Endothelial cell of umbilical vein (primary cell): ENCODE measurements at places on chromosomes 6 and 20. TPM values are rescaled to one million over a fixed set of nuclear protein-coding genes. Genes with fewer than 3 reads are reported as not detected.

SNAI1 gene
- 13.4 and 14.5 TPM in 2 replicates for total RNA-seq

DNA sequence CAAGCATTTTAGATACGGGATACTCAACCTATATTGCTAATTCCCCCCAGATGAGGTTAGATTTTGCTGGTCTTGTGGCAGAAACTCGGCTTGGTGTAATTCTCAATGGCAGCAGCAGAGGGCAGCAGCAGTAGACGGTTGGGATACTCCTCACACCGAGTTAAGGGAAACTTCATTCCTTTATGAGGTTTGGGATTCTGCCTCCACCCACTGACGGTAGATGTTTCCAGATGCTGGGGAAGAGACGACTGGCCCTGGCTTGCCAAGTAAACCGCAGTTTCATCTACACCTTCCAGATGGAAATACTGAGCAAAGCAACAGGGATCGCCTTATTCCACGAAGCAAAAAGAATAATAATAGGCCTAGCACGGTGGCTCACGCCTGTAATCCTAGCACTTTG, 8.2 kb upstream of the TBC1D7 start:
- DNase-seq: peak; percentile 85

DNA sequence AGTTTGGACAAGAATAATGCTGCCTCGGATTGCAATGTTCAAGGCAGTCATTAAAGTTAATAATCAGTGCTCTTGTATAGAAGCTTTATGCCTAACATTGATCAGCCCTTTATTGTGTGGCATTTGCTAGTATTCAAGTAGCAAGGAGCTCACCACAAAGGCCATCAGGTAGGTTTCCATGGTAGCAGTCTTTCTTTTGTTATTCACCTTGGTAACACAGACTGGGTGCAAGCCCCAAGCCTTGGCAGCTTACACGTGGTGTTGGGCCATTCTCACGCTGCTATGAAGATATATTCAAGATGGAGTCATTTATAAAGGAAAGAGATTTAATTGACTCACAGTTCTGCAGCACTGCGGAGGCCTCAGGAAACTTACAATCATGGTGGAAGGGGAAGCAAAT, 149.3 kb downstream of the ADAT2 start:
- no peak for DNase-seq

PSORS1C2 gene
- total RNA-seq: not detected in 2 replicates

- no peak for DNase-seq
Observed at GRCh38 chr6:135990439-135990838, 138.9 kb downstream of the PDE7B start.

DNA sequence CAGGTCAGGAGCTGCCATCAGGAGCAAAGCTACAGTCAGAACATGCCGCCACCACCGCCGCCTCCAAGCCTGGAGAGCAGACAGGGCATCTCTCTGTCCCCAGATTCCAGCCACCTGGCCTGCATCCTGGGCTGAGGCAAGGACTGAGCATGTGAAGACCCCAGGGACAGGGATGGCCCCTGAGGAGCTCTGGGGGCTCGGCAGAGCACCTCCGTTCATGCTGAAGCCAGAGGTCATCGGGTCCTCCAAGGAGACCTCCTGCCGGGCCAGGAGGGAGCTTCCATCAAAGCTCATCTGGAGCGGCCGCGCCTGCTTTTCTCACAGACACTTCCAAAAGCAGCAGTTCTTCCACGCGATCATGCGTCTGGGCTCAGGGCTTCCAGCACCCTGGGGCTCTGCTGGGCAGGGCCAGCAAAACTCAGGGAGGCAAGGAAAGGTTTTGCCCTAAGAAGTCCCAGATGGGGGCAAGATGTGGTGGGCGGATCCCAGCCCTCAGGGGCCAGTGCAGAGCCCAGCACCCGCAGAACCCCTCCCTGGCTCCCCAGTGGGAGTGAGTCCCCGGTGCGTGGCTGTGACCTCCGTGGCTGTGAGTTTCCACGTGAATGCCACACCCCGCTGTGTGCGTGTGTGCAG, 138.4 kb downstream of the TAF4 start:
- no peak for DNase-seq

- peak; percentile 7 for DNase-seq
Observed at GRCh38 chr6:4401408-4402368, 266.3 kb upstream of the ECI2 start.

DNA sequence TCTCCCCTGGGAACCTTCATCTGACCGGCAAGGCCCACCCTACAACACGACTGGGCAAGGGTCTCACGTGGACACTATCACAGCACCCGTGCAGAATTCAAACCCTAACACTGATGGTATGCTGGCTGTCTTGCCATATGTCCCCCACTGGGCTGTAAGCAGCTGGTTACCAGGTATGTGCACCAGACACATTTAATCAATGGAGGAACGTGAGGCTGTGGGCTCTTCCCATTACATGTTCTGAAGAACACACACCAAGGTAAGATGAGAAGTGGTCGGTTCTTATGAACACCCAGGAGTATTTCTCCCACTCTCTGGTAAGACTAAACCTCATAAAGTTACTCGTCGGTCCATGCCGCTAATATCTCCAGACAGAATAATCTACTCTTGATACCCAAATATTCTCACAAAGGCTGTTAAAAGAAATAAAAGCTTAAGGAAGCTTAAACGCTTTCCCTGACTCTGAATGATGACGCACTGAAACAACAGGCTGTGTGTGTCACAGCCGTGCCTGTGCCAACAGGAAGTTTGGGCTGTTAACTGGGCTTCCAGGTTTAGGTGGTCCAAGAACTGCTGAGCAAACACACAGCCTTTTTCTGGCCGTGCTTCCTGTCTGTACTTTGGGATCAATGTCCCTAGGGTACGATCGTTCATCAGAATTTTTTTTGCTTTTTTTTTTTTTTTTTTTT, 75.3 kb downstream of the SLC23A2 start:
- peak; percentile 96 for DNase-seq

- no peak for DNase-seq
Observed at GRCh38 chr6:75446241-75446880, 47.2 kb downstream of the FILIP1 start.

CYP24A1 gene
- not detected in 2 replicates for total RNA-seq

DNA sequence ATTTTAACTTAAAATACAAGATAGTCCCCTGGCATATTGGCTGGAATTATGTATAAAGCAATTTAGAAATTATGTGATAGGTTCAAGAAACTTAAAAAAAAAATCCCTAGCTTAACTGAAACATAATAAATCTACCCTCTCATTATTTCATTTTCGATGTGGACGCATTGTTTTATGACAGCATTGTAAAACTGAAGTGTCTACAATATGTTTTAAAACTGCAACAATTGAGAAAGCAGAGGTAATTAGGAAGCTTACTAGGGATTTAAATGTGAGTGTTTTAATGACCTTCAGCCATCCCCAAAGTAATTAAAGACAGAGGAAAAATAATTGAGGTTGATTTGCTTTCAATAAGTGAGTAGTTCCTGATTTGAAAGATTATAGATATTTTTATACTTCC, 776.0 kb downstream of the TBC1D32 start:
- no peak for DNase-seq

LGSN gene
- total RNA-seq: not detected in 2 replicates

- no peak for DNase-seq
Observed at GRCh38 chr6:144335311-144335861, 50.3 kb downstream of the UTRN start.

LPIN3 gene
- total RNA-seq: 3.0 and 3.5 TPM in 2 replicates

IER3 gene
- 163 and 170 TPM in 2 replicates for total RNA-seq

CNR1 gene
- not detected in 2 replicates for total RNA-seq

DNA sequence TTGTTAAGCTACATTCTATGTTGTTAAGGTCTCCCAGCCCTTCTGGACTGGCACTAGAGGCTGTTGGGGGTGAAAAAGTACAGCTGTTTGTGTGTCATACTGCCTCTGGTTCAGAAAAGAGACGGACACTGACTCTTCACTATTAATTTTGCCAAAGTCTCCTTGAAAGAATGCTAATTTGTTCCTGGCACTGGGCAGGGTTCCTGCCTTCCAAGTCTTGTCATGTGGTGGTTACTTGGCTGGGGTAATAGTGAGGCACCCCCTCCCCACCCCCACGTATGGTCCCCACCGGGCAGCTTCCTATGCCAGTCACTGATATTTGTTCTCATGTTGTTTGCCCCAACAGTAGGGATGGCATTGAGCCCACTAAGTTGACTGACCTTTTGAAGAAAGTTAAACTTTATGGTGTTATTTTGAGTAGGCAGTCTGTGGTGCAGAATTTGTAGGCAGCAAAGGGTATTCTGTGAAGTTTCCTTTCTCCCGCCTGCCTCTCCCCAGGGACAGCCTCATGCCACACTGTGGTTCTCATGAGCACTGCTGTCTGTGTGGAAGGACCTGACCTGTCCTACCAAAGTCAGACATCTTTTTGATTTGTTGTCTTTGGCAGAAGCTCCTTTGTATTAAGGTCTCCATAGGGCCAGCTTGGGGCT, 8.7 kb downstream of the CDS2 start:
- no peak for DNase-seq

DNA sequence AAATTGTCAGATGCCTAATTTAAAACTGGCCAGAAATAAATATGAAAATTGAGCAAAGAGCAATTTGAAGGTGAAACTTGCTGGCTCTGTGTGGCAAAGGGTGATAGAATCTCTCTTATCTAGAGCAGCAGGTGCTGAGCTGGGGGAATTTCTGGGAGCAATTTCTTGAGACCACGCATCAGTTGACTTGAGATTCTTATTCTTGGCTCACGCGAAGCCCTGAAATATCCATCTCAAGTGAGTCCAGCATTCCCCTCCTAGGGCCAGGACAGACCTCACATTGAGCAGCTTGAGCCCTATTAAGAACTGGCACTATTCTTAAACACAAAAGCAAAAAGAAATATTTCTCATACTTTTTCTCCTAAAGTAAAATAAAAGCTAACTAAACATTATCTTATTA, 66.3 kb downstream of the MAP7 start:
- no peak for DNase-seq

DNA sequence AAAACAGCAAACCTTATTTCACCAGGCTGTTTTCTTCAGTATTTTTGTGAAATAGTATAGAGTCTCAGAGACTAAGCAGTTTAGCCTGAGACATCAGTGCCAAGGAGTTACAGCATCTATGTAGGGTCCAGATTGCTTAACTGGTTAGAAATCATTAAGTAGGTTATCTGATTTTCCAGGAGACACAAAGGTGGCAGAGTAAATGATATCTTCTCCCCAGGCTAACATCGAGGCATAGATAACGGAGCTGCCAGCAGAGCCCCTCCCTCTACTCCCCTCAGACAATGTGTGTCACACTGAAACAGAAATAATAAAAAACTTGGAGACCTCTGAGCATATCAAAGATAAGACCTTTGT, 473.0 kb upstream of the CITED2 start:
- DNase-seq: no peak

DNA sequence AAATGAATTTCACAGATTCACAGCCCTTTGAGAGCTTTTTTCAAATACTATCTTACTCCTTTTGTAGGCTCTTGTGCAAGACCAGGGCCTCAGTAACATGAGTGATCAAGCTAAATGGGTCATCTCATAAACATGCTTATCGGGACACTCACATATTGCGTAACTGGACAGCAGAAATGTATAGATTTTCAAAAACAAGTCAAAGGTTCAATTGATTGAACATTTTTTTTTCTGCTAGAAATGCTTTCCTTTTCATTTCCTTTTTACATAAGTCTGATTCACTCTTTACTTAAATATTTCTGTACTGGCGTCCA, 8.7 kb upstream of the SALL4 start:
- no peak for DNase-seq

SAMD3 gene
- not detected in 2 replicates for total RNA-seq

GRCh38 chr20:16143596-16143995, 429.7 kb downstream of the KIF16B start:
- no peak for DNase-seq

DNA sequence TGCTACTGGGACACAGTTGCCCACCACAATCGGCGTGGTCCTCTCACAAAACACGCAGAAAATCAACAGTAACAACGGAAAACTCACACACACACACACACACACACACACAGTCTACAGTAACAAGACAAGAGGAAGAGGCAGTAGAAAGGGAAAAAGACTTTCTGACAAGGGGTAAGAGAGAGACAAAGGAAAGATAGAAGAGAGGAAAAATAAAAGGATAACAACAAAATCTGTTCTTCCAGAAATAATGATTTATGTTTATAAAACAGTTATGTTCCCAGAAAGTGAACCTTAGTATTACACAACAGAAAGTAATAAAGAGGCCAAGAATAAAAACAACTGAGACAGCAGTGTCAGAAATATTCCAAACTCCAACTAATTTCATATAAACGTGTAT, 2.9 kb downstream of the RANBP9 start:
- peak; percentile 61 for DNase-seq

OVOL2 gene
- not detected in 2 replicates for total RNA-seq

SLC16A10 gene
- total RNA-seq: not detected in 2 replicates

ZC2HC1B gene
- not detected in 2 replicates for total RNA-seq

- DNase-seq: no peak
Observed at GRCh38 chr20:4471221-4471620, 250.5 kb upstream of the PRND start.

DNA sequence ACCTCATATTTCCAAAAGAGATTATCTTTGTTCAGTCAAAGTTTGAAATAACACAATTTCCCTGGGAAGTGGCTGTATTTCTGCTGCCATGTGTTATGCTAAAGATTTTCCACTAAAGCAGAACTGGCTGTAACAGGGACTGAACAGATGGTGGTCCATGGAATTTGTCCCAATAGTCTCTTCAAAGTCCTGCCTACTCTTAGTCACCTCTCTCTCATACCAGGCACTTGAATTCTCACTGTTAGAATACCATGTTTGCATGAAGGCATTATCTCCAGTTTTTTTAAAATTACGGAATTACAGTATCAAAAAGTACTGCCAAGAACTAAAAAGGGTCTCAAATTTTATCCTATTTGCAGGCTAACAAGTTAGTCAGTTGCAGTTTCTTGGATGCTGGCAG, 105.0 kb upstream of the HDDC2 start:
- DNase-seq: no peak

DNA sequence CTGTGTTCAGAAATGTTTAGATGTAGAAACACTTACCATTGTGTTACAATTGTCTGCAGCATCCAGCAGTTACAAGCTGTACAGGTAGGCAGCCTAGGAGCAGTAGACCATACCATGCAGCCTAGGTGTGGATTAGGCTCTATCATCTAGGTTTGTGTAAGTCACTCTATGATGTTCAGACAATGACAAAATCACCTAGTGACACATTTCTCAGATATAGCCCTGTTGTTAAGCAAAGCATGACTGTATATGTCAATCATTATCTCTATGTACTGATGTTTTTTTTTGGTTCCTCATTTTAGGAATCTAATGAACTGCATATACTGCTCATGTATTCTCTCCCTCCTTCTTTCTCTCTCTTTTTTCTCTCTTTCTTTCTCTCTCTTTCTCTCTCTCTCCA, 22.2 kb downstream of the CST8 start:
- no peak for DNase-seq

GRCh38 chr6:167415441-167415961, 90.6 kb downstream of the TTLL2 start:
- no peak for DNase-seq

GRCh38 chr6:73722318-73723060, 26.5 kb downstream of the CD109 start:
- peak; percentile 91 for DNase-seq

DNA sequence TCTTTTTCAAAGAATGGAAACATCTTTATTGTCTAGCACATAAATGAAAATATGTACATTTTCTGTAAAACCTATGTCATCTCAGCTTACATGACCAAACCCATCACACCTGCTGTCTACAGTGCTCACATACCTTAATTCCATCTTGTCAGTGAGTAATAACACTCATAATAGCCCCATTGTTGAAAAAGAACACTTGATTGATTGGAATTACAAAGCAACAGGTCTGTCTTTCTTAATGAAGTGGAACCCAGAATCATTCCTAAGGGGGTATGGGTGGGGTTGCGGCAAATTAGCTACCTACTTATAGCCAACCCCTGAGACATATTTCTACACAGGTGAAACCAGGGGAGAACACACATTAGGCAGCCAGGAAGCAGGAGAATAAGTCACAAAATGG, 20.2 kb downstream of the ADGRF4 start:
- no peak for DNase-seq

- DNase-seq: no peak
Observed at GRCh38 chr20:25239387-25240370, 8.2 kb upstream of the PYGB start.
